Ecto neural progenitor cell (in vitro differentiated cells): ENCODE measurements at places on chromosomes 2 and 18.

DNA sequence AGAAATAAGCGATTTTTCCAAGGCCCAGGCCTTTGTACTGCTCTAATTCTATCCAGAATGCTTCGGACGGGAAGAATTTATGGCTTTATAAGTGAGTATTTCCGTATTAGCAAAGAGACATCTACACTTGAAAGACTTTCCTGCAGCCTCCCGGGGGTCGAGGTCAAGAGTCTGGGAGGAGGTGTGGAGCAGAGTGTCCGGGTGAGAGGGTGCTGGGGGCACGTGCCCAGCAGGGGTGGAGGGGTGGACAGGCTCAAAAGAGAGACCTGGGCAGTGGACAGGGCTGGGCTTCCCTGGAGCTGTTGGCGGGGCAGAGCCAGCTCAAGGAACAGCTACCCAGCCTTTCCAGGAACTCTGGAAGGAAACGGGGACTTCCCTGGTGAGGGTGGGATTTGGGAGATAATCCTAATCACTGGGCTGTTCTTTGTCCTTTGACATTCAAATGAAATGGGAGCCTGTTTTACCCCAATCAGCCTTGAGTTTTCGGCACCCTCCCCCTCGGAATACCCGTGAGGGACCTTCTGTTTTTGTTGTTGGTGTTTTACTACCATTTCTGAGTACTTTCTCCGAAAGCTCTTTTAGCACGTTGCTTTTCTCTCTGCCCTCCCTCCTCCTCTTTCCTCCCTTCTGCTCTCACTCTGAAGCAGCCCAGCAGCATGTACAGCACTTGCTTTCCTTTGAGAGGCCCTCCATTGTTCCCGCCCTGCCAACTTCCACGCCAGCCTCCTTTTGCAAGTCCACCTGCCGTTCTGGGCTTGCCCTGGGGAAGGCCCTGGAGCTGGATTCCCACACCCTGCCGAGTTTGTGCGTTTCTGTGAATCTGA is 164.7 kb downstream of the AGAP1 start:
- peak; percentile 71 for DNase-seq

- no peak for DNase-seq
These were observed 63.0 kb upstream of the MSH2 start for GRCh38 chr2:47339745-47340541.

GRCh38 chr2:201698588-201699226 is at the start of gene MPP4:
Gene MPP4, minus strand, starts transcription at chr2:201698644. Its CDS starts 4,690 bp downstream, at chr2:201693954.
- DNase-seq = no peak

GRCh38 chr2:193272011-193272410 is 1077.3 kb upstream of the TMEFF2 start:
- no peak for DNase-seq

DNA sequence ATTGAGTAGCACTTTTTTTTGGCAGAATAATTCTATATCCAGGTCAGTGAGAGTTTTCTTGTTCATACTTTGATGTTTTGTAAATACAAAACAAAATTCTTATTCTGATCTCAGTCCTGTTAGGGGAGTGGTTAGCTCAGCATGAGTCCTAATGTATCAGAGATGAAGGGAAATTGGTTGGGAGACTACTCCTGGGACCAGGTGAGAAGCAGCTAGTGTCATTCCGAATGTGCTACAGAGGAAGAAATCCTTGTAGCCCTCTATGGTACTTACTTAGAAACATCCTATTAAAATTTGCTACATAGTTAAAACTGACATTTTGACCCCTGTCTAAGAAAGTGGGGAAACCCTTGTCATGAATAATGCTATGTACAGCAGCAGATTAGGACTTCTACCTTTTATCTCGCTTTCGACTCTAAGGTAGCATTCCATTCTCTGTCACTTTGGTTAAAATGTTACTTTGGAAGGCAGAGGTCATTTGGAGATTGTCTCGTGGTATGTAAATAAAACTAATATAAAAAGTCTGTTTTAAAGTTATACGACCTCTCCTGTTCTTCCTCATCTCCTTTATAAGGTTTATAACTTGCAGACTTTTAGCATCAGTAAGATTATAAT is 65.8 kb downstream of the PARD3B start:
- DNase-seq = no peak
